A549 treated with CORT108297 at 1 μM for 4 hours (cell line): ENCODE measurements at places on chromosomes 7 and 10. TPM values are rescaled to one million over a fixed set of nuclear protein-coding genes. Genes with fewer than 3 reads are reported as not detected.

Gene TBX20
- total RNA-seq, result 1.5 to 2.6 TPM (median 2.1 TPM) in 5 replicates

Gene GIMAP5
- 0.14 TPM in 1 of 5 replicates, not detected in the others for total RNA-seq

Gene OPN4
- total RNA-seq, result not detected in 5 replicates

Gene COL28A1
- total RNA-seq, result 0.42 to 0.75 TPM (median 0.58 TPM) in 5 replicates

Gene RPS24
- 2,660 to 4,067 TPM (median 2,983 TPM) in 5 replicates for total RNA-seq

Gene SHH
- 0.99 to 2.1 TPM (median 1.2 TPM) in 5 replicates for total RNA-seq

Gene CLRN3
- not detected in 5 replicates for total RNA-seq

Gene OPN1SW
- total RNA-seq, result not detected in 5 replicates

Gene TMEM236
- total RNA-seq, result 0.05 to 0.13 TPM (median 0.08 TPM) in 5 replicates
